T-helper 1 cell (primary cell): ENCODE measurements at places on chromosomes 4 and X.

DNA sequence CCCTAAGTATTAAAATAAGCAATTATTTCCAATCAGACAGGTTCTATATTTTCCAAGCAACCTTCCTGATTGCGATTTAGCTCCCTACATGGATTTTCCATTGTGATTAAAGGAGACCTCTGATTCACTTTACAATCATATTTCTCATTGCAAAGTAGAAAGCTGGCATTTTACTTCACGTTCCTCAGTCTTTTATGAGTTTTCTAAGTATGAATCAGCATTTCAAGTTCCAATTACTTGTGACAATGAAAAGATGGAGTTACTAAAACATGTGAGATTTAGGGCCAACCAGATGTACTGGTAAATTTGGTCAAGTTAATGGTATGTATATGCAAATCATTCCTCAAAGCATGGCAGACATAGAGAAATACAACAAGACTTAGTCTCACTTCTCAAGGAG, 206.2 kb downstream of the KCNIP4 start:
- DNase-seq = no peak

DNA sequence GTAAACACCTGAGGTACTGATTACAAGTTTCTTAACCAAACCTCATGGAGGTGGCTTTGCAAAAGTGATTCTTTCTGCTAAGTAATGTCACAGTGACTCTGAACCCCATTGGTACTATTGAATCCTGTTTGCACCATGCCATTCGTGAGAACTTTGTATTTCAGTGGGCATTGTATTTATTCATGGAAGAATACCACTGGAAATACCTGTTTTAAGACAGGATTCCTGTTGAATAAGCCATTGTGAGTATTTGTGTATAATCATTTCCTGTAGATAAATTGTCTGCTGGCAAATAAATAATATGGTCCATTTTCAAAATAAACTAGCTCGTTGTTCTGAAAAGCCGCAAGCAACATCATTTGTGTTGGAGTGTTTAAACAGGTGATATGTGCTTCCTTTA, 136.4 kb upstream of the GUCY1A1 start:
- no peak for DNase-seq

GRCh38 chr4:150625033-150625432, 43.1 kb downstream of the MAB21L2 start:
- no peak for DNase-seq

DNA sequence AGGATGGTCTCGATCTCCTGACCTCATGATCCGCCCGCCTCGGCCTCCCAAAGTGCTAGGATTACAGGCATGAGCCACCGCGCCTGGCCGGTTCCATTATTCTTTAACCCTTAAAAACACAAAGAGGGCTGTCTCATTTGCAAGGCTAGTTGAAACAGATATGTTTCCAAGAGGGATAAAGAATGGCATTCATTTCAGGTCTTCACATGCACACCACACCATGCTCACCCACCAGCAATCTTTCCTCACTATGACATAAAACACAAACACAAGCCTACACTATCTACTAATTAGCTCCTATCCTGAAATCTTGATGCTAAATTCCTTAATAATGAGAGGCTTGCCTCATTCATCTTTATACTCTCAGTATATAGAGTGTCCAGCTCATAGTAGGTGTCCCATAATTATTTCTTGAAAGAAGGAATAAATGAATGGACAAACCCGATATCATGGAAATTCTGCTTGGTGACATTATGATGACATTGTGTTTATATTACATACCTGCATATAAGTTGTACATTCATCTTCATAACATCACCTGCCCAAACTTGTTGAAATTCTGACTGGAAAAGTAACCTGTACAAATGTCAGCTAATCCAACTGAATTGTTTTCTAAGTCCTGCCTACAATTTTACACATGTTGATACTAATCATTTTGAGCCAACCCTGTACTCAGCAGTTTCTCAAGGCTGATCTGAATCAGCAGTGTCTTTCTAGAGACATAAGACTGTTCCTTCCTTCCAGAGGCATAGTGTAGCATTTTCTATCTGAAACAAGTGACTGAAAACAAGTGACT, 408.5 kb downstream of the KLHL13 start:
- no peak for DNase-seq

DNA sequence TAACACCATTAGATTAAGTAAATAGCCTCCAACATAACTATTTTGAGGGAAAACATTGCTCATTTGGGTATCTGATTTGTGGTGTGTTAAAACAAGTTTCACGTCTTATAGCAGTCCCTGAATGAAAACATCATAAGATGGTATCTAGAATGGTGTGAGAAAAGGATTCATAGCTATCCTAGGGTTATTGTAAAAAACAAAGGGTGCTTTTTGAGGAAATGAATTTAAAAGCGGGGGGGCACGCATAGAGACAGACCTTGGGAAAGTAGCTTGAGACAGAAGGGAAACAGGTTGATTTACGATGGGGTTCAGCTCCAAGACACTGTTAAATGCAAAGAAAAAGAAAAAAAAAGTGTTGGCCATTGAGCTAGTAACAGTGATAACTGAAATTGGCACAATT, 768 bp upstream of the CXCL10 start:
- no peak for DNase-seq
